ENCODE measurements at places on chromosomes 12 and 14.

DNA sequence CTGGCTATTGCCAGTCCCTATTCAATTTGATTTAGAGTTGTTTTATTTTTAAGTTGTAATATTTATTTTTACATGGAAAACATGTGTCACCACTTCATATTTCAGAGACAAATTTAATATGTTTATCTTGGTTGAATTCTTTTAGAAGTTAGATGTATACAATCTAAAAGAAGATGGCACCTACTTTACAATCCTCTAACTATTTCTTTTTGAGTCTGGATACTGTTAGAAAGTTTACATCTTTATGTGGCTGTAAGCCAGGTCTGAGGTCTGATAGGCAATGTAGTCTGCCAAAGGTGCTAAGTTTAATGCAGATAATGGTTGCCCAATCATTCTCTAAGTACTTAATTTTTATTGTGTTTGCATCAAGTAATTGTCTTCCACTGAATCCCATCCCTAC is 7.2 kb upstream of the LMO3 start:
- no peak for DNase-seq

GRCh38 chr14:98931911-98932310 is 340.1 kb downstream of the BCL11B start:
- peak; percentile 52 for DNase-seq

- no peak for DNase-seq
These were observed 191.2 kb upstream of the KRR1 start for GRCh38 chr12:75702477-75703093.

DNA sequence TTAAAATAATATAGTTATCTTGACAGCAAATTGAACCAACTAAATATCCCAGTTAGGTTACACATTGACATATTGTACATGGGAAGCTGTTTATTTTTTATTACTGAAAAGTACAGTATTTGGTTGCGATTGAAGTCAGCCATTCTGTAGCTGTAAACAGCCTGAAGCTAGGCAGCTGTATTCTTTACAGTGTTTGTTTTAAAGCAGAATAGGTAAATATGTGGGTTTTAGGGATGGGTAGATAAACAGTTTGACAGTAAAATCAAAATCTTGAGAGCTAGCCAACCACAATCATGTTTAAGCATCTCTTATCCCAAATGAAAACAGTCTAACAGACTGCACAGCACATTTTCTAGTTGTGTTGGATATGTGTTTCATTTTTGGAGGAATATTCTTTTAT is 45.7 kb downstream of the TTC6 start:
- DNase-seq = no peak

GRCh38 chr14:68000511-68000910 is 180.9 kb downstream of the RAD51B start:
- no peak for DNase-seq

- no peak for DNase-seq
These were observed 9.9 kb downstream of the CERS5 start for GRCh38 chr12:50157259-50157658.

GRCh38 chr12:57248934-57249742 is 1.8 kb downstream of the STAC3 start:
- DNase-seq = no peak

- no peak for DNase-seq
These were observed 1.5 kb upstream of the TM7SF3 start for GRCh38 chr12:27015730-27016076.

- DNase-seq = no peak
These were observed at the start of gene ARHGEF40 for GRCh38 chr14:21070083-21070609. Gene ARHGEF40, plus strand, starts transcription at chr14:21070304. Its CDS starts 93 bp downstream, at chr14:21070397.

DNA sequence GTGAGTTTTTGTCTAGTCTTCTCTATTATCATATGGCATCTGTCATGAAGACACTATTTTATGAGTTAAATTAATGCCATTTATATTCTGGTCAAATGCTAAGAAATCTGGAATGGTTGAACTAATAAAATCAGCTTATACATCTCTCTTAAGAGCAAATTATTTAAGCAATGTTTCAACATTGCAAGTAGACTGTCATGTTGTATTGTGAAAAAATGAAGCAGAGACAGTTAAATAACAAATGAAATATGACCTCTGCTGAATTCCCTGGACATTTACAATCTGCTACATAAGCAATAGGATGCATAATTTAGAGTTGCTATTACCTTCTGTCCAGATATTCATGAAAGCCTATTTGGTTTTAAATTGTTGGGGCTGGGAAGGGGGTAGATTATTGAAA is 30.6 kb downstream of the NAV3 start:
- no peak for DNase-seq

DNA sequence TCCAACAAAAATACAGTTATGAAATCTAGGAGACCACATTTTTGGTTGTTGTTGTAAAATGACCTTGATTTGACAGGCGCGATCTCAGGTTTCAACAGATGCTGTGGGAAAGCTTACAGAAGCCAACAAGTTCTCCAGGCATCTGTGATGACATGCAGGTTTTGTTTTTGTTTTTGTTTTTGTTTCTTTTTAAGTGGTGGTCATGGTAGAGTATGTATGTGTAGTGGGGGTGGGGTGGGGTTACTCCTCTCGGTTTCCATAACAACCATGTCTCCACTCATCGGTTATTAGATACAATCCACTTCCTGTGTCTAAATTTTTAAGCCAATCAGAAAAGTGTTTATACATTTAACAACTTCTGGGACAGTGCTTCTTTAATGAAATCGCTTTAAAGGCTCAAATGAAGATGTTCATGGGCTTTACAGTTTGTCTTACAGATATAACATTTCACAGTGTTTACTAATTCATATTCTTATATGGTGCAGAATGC is 199.9 kb upstream of the FOXN3 start:
- DNase-seq = no peak

DNA sequence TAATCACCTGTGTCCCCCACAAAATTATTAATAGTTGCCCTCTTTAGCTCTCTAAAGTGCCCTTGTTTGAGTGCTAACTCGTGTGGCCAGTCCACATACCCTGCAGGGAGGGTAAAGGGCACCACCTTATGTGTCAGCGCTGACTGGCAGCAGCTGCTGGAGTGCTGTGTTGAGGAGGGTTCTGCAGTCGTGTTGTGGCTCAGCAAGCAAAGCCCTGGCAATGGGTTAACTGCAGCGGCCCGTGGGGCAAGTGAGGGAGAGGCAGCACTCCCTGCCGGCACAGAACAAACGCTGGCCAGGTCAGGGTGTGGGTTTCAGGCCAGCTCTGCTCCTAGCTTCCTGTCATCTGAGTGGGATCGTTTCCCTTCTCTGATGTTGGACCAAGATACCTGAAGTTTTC is 369.8 kb downstream of the CACNA1C start:
- DNase-seq = no peak

GRCh38 chr14:103613517-103613916 is 15.5 kb upstream of the KLC1 start:
- DNase-seq = no peak

- no peak for DNase-seq
These were observed 17.9 kb downstream of the SRGAP1 start for GRCh38 chr12:63862187-63862968.

GRCh38 chr12:104213952-104214351 is 1.6 kb upstream of the TXNRD1 start:
- no peak for DNase-seq

DNA sequence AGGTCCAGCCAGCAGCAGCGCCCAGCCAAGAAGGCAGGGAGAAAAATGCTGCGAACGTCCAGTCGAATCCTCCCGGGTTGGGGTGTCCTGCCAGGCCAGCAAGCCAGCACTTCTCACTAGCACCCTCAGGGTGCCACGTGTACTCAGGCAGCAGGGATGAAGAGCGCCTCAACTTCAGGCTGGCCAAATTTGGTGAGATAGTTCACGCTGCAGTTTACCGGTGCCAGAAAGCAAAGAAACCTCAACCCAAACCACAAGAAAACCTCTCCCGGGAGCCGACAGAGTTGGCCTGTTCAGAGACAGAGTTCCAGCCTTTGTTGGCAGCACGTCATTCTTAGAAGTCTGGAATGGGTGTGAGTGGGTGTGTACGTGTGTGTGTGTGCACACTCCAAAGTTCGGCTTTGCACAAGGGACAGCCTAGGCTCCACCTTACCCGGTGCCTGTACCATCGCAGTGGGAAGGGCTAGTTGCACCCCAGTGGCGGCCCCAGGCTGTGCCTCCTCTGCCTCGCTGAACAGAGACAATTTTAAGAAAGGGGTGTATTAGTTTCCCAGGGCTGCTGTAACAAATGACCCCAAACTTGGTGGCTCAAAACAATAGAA is 42.1 kb downstream of the ELK3 start:
- DNase-seq = no peak

- no peak for DNase-seq
These were observed 580.9 kb downstream of the DIO2 start for GRCh38 chr14:79630288-79630960.

GRCh38 chr12:53320352-53321195 is 836 bp downstream of the AAAS start:
- DNase-seq = no peak

DNA sequence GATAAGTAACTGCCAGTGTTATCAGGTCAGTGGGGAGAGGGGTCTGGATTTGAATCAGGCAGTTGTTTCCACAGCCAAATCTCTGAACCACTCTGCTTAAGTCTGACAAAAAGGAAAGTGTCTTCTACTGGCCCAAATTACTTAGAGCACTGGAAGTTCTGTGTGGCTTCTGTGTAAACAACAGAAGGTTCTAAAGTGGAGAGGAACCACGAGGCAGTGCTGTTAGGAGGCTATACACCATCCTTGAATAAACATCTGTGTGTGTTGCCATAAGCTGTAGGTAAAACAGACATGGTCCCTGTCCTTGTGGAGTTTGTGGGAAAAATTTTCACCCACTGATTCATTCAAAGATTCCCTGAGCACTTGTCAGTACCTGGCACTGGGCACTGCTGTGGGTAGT is 50.0 kb downstream of the GALNT4 start:
- no peak for DNase-seq

DNA sequence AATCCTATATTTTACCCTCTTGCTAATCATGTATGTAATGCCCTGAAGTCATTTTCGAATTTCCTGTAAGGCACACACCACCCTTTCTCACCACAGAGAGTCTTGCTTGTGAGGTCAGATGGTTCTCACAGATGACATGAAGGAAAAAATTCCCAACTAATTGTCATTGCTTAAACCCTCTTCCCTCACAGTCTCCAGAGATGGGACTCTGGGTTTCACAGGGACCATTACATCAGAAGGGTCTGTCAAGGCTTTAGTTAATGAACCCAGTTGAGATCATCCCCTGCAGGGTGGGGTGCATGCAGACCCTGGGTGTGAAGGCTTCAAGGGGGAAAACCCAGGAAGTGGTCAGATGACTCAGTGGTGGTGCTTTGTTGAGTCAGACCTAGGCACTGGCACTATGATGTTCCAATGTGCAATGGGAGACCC is 229.6 kb downstream of the BCAT1 start:
- peak; percentile 38 for DNase-seq

DNA sequence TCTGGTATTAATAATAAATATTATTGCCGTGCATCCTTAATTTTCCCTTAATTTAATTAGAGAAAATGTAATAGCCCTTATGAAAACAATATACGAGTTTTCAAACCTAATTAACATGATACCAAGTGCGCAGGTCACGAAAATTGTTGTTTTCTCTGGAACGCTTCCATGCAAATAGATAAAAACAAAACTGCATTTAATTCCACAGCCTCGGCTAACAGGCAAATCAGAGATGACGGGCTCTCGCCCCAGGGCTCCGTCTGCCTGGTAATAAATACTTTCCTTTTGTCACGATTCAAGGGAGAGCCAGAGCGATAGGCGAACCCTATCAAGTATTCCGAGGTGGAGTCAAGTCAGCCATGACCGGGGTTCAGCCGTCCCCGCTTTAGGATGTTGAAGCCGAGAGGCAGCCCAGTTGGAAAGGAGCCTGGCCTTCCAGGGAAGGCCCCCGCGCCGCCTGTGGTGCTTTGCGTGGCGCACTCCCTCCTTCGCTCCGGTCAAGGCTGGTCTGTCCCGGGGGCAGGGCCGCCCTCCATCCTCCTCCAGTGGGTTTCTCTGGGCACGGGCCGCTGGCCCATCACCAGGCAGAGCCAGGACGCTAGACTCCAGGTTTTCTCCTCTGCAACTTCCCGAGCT is 137.8 kb upstream of the GSC start:
- DNase-seq = no peak

DNA sequence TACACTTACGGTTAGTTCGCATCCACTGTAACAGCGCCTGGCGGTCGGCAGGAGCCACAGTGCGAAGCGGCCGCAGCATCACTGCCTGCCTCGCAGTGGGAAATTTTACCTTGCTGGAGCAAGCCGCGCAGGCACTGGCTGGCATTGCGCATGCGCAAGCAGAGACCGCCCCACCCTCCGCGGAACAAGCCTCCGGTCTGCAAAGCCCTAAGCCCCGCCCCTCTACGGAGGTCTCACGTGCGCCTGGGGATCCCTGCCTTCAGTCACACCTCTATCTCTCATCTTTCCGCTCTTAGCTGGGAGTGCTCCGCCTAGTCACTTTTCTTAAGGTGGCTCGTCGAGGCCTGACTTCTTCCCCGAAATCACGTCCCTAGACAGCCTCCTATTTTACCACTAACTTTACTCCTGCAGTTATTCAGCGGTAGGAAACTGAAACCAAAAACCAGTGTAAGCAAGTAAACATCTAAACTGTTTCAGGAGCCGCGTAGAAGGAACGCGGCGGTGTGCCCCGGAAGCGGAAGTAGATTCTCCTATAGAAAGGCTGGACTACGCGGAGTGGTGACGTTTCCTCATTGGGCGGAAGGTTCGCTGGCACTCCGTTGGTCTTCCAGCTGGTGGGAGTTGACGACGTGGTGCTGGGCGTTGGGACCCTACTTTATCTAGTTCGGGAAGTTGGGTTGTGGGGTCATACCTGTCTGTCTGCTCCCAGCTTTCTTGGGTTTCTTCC is at the start of gene SRP54:
TSS of gene SRP54 (plus strand) at position 572 of the 727 bp plus-strand sequence. CDS start 13,718 bp downstream, outside the sequence.
- DNase-seq = peak; percentile 100

- no peak for DNase-seq
These were observed 1.5 kb downstream of the DHRS7 start for GRCh38 chr14:60163693-60164092.

DNA sequence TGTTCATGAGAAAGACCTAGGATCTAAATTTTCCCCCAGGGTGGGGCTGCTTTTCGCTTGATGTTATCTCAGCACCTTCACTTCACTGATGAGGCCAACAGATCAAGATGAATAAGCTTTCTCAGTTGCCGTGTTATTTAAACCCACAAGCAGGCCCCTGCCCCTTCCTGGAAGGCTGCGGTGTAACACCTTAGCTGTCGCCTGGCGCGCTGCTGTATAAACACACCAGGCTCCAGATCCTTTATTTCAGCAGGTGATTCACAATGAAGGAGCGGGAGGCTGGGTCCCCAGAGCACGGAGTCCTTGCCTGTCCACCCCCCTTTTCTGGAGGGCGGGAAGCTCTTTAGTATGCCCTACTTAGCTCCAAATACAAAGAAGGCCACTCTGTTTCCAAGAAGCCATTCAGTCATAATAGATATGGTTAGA is 515.4 kb downstream of the FUT8 start:
- peak; percentile 53 for DNase-seq

- no peak for DNase-seq
These were observed 17.8 kb downstream of the FBXL14 start for GRCh38 chr12:1576410-1577241.

DNA sequence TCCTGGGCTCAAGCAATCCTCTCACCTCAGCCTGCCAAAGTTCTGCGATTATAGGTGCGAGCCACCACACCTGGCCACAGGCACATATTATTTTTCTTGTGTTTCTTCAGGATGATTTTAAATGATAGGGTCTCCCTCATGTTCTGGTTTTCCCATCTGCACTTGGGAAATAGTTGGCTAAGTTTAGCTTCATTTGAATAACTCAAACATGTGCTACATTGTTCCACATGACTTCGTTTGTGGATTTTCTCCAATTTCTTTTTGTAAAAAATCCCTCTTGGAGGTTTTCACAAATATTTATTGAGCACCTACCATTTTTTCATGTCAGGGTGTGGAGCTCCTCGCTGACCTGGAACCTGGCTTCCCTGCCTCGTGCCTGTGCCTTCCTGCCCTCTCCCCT is 55.2 kb upstream of the GNPNAT1 start:
- no peak for DNase-seq

- DNase-seq = no peak
These were observed 41.4 kb downstream of the CLIP1 start for GRCh38 chr12:122381021-122381420.

All from stimulated activated CD8-positive, alpha-beta memory T cell treated with anti-CD3 and anti-CD28 coated beads, Interleukin-4, amount 100 ng/mL, for 24 hours (primary cell).